Fibroblast of pulmonary artery (primary cell): ENCODE measurements at places on chromosomes 2 and 18.

- DNase-seq, result no peak
Measured at GRCh38 chr2:200168641-200169555, 137.6 kb upstream of the SPATS2L start.

GRCh38 chr2:9648821-9649220, 18.0 kb upstream of the YWHAQ start:
- no peak for DNase-seq

- DNase-seq, result no peak
Measured at GRCh38 chr2:50948681-50949080, 83.3 kb downstream of the NRXN1 start.

GRCh38 chr2:212901604-212902275, 249.7 kb downstream of the IKZF2 start:
- DNase-seq, result no peak

DNA sequence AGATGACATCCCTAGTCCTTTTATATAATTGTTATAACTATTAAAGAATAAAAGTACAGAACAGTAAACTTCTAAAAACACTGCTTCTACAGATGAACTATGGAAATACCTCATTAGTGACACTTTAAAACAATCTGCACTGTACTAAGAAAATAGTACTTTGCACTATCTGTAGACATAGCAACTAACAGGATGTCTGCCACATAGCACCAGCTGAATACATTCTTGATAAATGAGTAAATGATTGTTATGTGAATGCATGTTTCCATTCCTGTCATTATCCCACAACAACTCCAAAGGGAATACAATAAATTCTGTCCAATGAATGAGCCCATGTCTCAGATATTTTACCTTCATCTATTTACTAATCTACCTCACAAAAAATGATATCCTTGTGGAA, 115.3 kb upstream of the SLC35G4 start:
- DNase-seq, result peak; percentile 37

- no peak for DNase-seq
Measured at GRCh38 chr2:16687955-16688354, 22.3 kb upstream of the CYRIA start.

- DNase-seq, result no peak
Measured at GRCh38 chr2:130353291-130354138, 2.3 kb upstream of the PTPN18 start.

GRCh38 chr2:236915726-236916125, 170.0 kb upstream of the COPS8 start:
- DNase-seq, result peak; percentile 6

DNA sequence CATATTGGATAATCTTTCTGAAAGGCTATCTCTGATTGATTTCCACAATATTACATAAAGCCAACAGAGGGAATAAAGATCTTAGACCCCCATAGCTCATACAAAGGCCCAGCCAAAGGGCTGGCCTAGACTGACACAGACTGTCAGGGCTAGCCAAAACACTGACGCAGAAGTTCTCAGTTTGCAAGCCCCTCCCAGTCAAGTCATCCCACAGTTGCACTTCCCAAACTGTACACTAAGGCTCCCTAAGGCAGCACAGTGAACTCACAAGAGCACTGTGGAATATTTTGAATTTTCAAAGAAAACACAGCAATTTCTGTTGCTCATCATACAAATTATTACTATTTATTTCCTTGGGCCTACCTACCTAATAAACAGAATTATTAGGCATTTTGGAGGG, 244.9 kb downstream of the SP3 start:
- DNase-seq, result peak; percentile 48

DNA sequence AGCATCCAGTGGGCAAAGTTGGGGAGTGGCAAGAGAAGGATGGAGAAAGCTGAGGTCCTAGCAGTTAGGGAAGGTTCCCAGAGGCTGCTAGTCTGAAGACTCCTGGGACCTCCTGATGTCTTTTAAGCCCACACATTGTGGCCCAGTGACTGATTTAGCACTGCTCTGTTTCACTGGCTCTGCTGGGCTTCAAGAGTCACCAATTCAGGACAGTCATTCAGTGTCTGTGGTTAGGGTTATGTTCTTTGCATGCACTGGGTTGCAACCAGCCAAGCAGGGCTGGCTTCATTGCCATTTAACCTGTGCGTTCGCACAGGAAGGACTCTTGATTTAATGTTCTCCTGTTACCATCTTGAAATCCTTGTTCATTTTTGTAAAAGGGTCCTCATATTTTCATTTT, 199.2 kb downstream of the ICOS start:
- no peak for DNase-seq

DNA sequence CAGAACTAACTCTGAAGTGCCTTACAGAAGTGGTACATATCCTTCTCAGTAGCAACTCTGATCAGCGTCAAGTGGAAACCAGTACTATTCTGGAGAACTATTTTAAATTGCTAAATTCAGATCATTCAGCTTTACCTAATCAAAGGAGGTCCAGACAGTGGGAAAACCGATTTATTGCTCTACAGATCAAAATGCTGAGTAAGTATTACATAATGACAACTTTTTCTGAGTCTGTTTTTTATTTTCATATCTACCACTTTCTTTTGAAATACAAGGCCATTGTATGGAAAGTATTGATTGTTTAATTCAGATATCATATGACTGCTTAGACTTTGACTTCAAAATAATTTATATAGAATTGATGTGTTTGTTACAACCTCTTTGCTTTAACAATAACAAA, 68.7 kb downstream of the NBEAL1 start:
- DNase-seq, result no peak

GRCh38 chr2:37794717-37795116, 123.3 kb upstream of the CDC42EP3 start:
- DNase-seq, result no peak

- no peak for DNase-seq
Measured at GRCh38 chr2:15546297-15547098, 14.6 kb downstream of the NBAS start.

DNA sequence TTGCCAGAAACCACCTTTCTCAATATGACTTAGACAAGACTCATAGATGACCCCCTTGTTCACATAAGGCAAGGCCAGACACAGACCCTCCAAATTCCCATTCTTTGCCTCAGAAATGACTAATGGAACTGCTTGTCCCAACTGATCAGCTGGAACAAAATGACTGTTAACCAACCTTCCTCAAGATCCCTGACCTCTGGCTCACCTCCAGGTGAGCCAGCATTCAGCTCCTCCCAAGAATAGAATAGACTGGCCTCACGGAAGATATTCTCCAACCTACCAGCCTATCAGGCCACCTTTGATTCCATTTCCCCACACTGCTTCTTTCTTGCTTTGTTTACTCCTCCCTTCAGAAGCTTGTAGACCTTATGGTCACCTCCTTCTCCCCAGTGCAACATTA, 195.7 kb upstream of the VWC2L start:
- no peak for DNase-seq

DNA sequence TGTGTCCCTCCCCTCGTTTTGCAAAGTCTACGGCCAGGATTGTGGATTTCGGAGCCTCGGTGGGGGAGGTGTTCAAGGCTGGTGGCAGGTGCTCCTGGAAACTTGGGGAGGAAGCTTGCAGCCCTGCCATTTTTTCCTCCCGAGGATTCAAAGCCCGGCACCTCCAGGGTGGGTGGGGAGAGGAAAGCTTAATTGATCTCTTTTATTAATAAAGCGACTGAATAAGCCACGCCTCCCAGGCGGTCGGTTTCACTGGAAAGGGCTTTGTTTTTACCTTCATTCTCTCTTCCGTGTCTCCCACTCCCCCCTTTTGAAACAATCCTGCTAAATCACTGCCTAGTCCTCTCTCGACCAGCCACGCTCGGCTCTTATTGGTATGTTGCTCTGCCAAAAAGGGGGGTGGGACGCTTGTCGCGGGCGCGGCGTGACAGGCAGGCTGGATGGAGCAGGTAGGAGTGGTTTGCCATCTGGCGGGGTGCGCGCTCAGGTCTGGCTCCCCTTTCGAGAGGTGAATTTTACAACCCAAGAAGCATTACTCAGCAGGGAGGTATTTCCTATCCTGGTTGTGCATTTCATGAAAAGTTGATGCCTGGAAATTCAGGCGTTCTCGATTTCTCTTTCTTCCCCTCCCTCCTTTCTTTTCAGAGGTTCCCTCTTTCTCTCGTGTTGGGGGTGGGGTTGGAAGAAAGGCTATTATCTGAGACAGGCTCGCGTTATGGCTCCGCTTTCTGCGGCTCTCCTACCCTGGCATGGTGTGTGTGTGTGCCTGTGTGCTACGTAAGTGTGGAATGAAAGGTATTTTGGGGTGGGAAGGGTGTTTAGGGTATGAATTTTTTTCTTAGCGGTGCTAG, 1.4 kb downstream of the NEDD4L start:
- DNase-seq, result peak; percentile 28
